Activated T-cell treated with anti-CD3 and anti-CD28 coated beads, Interleukin-2, amount 50 U/mL, for 48 hours (primary cell): ENCODE measurements at places on chromosomes 12 and 14.

- DNase-seq = no peak
These were observed 136.9 kb downstream of the SLC38A1 start for GRCh38 chr12:46131732-46132469.

DNA sequence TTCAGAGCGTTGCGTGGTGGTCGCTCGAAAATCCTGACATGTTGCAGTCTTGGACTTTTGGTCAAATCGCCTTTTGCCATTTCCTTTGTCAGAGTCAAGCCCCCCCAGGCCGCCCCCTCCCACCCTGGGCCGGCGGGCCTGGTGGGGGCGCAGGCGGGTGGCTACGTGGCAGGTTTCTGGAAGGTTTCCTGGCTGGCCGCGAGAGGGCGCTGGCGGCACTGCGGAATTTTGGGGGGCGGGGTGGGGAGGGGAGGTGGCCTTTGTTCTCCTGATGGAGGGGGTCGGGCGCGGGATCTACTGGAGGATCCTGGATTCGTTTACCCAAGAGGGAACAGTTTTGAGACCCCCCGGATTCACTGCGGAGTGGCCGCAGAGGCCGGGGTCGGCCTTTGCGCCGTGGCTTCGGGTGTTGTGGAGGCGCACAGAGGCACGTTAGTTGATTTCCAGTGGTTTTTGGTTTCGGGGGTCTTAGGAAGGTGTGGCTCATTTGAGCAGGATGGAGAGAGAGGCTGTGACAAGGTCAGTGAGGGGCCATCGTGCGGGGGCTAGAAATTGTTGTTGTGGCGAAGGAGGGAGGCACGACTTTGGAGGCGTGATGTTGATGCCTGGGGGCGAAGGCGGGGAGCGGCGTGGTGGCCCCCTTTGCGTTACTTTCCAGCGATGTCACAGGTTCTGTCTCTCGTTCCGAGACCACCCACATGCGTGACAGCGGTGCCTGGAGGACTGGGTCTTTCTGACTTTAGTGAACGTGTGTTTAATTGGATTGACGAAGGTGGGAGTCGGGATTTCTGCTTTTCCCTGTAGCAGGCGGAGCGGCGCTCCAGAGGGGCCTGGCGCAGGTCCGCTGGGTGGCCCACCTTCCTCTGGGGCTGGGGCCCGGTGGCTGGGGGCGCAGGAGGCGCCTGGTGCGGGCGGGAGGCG is 1.4 kb downstream of the MEG3 start:
- DNase-seq = no peak

- DNase-seq = no peak
These were observed 37.5 kb downstream of the ERH start for GRCh38 chr14:69360438-69361108.

DNA sequence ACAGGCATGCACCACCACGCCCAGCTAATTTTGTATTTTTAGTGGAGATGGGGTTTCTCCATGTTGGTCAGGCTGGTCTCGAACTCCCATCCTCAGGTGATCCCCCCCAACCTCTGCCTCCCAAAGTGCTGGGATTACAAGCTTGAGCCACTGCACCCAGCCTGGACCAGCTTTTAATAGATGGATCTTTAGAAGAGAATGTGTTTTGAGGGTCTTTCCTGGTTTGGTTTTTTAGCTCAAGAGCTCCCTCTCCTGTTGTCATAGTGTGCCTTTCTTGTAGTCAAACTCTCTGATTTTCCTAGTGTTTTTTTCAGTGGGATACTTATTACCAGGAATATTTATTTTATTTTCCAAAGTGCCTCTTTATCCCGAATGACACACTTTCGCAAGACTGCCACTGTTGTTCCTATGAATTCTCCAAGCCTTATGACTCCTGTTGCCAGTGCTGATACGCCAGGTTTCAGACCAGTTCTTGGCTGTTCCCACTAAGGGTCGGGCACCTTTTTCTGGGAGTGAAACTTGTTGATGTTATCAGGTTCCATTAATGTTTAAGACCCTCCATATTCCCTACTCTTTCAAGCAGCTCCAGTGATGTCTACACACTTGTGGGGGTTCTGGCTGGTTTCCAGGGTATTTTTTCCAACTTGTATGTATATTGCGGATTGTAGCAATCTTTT is 31.5 kb upstream of the LIMA1 start:
- DNase-seq = no peak

DNA sequence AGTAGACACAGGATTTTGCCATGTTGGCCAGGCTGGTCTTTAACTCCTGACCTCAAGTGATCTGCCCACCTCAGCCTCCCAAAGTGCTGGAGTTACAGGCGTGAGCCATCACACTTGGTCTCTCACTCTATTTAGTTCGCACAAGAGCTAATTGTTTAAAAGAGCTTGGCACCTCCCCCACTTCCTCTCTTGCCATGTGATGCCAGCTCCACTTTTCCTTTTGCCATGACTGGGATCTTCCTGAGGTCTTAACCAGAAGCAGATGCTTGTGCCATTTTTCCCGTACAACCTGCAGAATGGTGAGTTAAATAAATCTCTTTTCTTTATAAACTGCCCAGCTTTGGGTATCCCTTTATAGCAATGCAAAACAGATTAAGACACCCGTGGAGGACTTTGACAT is 200.1 kb upstream of the FRMD6 start:
- DNase-seq = no peak

DNA sequence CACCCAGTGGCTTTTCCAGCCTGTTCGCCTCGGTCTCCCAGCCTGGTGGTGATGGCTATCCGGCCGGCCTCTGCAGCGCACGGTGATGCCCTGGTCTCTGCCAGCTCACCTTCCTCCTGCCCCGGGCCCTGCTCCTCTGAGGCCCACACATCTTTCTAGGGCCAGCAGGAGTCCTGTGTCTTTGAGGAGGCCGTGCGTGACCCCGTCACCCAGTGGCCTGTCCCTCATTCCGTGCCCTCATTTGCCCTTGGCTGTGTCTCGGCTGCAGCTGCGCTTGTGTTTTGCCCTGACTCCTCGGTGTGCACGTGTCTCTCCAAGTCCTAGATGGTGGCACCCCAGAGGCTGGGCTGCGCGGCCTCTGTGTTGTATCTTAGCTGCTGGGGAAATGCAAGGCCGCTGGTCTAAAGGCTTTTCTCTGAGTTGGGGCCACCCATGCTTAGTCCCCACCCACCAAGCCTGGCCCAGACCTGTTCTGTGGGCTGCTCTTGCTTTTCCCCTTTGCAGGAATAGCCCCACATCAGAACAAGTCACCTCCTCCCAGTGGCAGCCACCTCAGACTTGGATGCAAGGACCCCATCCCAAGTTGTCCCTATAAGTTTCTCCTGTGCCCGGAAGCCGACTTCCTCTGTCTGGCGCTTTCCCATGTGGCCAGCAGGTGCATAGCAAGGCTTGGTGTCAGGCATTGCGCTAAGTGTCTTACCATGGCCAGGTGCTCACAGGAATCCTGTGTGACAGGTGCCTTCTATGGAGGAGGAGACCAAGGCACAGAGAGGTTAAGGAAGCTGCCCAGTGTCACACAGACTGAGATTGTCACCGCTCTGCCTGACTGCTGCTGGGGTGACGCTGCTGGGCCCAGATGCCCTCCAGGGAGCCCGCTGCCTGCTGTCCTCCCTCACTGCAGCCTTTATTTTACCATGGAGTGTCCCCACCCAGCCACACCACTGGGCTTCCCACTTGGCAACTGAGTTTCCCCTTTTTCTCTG is 64.5 kb downstream of the TSPAN9 start:
- no peak for DNase-seq

DNA sequence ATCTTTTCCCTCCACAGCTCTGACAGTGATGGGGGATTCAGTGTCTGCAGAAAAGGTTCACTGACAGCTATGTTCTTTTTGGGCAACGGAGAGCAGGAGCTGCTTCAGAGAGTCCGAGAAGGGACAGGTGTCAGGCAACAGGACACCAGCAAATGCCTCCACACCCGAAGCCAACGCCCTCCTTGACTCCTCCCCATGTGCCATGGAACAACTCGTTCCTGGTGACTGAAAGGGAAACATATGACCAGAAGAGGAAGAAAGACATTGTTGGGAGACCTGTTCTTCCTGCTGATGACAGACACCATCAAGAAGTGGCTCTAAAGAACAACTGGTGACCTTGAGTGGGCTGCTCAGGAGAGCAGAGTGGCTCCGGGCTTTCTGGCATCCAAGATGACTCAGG is 172.3 kb upstream of the NOS1 start:
- DNase-seq = no peak

DNA sequence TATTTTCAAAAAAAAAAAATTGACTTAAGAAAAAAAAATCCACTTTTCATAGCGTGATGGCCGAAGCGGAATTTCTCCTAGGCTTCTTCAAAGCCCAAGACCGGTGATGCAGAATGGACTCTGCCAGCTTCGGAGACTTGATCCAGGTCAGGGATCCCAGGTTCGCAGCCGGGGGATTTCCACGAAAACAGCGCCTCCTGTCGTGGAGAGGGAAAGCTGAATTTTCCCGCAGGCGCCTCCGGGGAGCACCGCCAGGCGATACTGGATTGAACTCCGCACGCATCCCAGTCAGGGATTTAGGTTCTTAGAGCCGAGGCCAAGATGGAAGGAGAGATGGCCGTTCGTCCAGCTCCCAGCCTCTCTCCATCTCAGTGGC is 2.1 kb downstream of the TTC6 start:
- no peak for DNase-seq

DNA sequence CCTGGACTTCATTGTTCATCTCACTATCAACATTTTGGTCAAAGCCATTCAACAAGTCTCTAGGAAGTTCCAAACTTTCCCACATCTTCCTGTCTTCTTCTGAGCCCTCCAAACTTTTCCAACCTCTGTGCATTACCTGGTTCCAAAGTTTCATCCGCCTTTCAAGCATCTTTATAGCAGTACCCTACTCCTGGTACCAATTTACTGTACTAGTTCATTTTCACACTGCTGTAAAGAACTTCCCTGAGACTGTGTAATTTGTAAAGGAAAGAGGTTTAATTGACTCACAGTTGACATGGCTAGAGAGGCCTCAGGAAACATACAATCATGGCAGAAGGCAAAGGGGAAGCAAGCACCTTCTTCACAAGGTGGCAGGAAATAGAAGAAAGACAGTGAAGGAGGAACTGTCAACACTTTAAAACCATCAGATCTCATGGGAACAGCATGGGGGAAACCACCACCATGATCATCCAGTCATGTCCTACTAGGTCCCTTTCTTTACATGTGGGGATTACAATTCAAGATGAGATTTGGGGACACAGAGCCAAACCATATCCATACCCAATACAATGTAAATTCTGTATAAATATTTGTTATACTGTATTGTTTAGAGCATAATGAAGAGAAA is 109.7 kb downstream of the C12orf75 start:
- no peak for DNase-seq

DNA sequence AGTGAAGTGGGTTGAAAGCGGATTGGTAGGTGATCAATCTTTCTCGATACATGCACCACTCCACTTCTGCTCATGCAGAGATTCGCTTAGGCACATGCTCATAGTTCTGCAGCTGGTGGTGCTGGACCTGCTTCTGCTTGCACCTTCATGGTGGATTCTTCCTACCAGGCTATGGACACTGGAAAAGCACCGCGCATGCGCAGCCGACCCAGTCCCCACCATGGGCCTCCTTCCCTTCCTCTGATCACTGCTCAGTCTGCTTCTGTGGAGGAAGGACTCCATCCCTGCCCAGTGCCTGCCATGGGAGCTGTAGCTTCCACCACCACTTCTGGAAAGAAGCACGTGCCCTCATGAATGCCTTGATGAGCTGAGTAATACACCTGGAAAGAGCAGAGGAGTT is 61.8 kb upstream of the PTPRQ start:
- DNase-seq = no peak

GRCh38 chr14:31867570-31867969 is 209.5 kb upstream of the ARHGAP5 start:
- no peak for DNase-seq

DNA sequence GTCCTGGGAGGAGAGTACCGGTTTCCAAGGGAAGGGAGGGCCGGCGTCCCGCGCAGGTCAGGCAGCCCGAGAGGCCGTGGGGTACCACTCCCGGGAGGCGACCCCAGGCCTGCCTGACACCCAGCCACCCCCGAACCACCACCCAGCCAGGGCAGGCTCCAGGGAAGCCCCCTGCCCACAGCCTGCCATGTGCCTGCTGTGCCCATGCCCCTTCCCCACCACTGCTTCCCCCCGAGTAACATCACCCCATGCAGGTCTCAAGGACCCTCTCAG is 2.3 kb downstream of the NUDT14 start:
- no peak for DNase-seq

GRCh38 chr14:73776194-73776537 is 62.0 kb upstream of the PNMA1 start:
- DNase-seq = no peak

DNA sequence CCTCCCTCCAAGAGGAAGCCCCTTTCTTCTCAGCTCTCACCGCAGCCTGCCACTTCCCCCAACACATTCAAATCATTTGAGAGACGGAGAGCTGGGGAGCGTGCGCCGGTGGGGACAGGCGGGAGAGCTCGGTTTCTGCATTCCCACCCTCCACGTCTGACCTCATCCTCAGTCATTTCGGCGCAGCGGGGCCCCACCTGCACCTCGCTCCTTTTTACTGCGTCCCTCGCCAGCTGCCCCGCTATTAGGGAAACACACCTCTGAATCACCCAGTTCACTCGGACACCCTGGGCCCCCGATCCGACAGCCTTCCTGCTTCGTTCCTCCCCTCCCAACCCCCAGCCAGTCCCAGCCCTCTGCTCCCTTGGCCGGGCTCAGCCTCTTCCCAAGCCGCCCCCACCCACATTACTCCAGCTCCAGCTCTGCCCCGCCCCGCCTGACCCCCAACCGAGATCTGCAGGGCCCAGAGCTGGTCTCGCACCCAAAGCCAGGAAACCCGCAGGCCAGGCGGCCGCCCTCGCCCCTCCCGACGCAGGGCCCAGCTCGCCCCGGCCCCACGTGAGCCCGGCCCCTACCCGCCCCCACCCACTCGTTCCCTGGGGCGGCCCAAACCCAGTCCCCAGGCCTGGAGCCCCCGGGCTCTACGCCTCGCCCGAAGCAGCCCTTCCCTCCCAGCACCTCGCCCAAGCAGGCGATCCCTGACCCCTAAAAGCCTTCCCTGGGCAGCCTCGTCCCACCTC is 783 bp downstream of the CORO1C start:
- DNase-seq = peak; percentile 68

DNA sequence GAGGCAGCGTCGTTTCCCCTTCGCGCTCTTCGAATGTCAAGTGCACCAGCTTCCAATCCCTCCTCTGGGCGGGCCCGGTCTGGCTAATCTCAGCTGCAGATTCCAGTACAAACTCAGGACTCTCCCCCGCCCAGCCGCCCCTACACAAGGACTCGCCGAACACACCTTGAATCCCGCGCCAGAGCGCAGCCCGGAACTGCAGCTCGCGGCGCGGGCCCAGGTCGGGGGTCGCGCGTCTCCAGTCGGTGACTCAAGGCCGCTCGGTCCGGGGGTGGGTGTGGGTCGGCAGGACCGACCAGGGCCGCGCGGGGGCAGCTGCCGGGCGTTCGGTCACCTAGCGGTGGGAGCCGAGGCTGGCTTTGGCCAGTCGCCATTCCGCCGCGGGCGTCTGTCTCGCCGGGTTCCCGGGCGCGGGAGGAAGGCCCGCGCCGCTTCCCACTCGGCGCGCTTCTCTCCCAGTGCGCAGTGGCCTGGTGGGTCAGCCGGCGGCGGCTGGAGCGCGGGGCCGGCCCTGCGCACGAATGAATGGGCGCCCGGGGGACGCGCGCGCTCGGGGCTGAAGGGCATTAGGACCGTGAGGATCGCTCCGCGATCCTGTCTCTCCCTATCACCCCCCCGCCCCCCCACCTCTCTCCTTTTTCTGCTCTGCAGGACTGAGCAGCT is at the start of gene GALNT16:
Gene GALNT16, plus strand, starts transcription at position 632 of the 663 bp plus-strand sequence. CDS start 133 bp downstream, outside the sequence.
- no peak for DNase-seq
